ENCODE measurements at places on chromosomes 1 and 21.

- no peak overlapping the region for H3K27ac ChIP-seq
- no peak overlapping the region for H3K4me3 ChIP-seq
- no peak for DNase-seq
Observed at GRCh38 chr1:115837740-115838421, 3.0 kb downstream of the NHLH2 start.

DNA sequence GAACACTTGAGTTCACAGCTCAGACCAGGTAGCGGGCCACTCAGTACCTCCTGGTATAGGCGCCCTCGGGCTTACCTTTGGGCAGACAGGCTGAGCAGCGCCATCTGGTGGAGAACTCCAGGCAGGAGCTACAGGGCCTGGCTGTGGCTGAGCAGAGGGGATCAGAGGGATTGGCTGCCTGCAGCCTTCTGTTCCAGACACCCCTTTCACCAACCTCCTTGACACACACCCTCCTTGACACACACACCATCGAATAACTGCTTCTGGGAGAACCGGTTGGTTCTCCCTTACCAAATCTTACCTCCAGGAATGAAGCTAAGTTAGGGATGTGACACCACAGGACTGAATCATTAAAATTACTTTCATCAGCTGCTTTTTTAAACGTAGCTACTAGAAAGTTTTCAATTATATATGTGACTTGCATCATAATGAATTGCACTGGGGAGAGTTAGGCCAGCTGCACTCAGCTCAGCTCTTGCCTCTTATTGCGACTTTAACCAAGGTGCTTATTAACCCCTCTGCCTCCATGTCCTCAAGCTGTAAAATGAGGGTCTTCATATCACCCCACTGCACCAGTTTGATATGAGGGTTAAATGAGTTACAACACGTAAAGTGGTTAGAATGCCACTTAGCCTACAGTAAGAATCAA, 6.6 kb downstream of the LIN28A start:
- peak; percentile 85 for DNase-seq
- no peaks in the 10 kb centered on the region for H3K4me1 ChIP-seq
- H3K36me3 ChIP-seq = no peaks in the 10 kb centered on the region

DNA sequence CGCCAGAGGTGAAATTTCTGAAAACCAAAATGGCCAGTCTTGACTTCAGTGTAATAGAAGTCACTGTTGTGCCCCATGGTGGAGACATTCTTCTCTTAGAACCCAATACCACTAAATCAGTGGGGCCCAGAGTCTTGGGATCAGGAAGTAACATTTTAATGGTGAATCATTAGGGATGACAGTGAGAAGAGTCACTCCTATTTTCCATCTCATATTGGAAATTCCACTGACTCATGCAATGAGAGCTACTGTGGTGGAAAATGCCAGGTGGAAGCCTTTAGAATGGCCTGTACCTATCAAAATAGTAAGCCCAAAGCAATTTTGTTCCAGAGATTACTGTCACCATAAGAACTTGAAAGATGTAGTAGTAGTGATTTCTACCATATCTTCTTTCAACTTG, 20.6 kb upstream of the PPM1J start:
- no peaks in the 10 kb centered on the region for H3K4me1 ChIP-seq
- H3K27me3 ChIP-seq = peaks cover 31% of the 10 kb centered on the region
- no peak overlapping the region for H3K4me3 ChIP-seq
- no peaks in the 10 kb centered on the region for H3K36me3 ChIP-seq
- DNase-seq = no peak
- H3K27ac ChIP-seq = no peak overlapping the region

- no peak overlapping the region for H3K27ac ChIP-seq
- H3K4me1 ChIP-seq = peaks cover 12% of the 10 kb centered on the region
- no peak overlapping the region for H3K4me3 ChIP-seq
- H3K27me3 ChIP-seq = peaks cover 9% of the 10 kb centered on the region
Observed at GRCh38 chr1:36085686-36086526, 2.0 kb downstream of the TEKT2 start.

DNA sequence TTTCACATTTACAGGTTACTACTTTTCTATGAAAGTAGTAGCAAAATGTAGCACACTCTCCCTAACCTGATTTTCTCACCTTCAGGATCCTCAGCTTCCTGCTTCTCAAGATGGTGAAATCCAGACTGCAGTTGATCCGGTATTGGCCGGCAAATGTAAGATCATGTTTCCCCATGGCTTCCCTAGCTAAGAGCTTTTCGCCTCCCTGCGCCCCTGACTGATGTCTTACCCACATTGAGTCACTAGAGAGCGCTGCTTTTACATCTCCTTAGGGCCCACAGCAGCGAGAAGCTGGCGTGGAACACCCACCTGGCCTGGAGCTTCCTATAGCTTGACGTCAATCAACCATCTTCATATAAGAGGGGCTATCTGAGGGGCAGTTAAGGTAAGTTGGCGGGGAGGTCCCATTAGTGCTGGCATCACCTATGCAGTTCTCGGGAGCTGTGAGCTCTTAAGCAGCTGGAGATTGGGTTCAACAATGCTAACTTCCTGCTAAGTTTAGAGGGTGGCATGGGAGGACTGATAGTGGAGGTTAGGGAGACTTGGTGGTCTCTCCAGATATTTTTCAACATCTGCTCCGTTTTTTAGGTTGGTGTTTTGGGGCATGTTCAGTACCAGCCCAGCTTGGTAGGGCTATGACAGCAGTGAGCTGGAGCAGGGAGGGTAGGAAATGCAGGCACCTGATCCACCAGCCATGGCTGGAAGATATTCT, 5.5 kb downstream of the PTPN7 start:
- H3K27me3 ChIP-seq = no peaks in the 10 kb centered on the region
- peaks cover 42% of the 10 kb centered on the region for H3K36me3 ChIP-seq
- H3K4me1 ChIP-seq = peaks cover 40% of the 10 kb centered on the region
- DNase-seq = no peak
- H3K27ac ChIP-seq = peak overlapping the region; percentile 56
- H3K4me3 ChIP-seq = peak overlapping the region; percentile 35

- peaks cover 35% of the 10 kb centered on the region for H3K27me3 ChIP-seq
- H3K4me1 ChIP-seq = no peaks in the 10 kb centered on the region
- H3K4me3 ChIP-seq = no peak overlapping the region
- no peak overlapping the region for H3K27ac ChIP-seq
Observed at GRCh38 chr1:46960250-46960649, 19.0 kb upstream of the CYP4A11 start.

DNA sequence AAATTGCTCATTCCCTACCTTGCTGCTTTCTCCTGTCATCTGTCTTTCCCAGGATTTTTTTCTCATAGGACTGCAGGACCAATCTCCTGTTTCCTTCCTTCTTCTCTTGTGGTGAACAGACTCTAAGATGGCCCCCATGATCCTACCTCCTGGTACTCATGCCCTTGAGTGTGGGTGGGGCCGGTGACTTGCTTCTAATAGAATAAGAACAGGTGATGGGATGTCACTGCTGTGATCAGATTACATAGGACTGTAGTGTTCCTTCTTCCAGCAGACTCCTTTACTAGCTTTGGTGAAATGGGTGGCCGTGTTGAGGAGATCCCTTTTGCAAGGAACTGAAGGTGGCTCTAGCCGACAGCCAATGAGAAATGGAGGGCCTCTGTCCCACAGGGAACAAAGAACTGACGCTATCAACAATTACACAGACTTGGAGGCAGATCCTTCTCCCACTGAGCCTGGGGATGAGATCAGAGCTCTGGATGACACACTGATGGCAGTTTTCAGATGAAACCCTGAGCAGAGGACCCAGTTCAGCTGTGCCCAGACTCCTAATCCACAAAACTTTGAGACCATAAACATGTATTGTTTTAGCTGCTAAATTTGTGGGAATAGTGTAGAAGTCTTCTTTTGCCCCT, 7.5 kb downstream of the GSTM3 start:
- DNase-seq = no peak
- H3K4me3 ChIP-seq = no peak overlapping the region
- H3K36me3 ChIP-seq = no peaks in the 10 kb centered on the region
- no peak overlapping the region for H3K27ac ChIP-seq

- DNase-seq = no peak
- peaks cover 10% of the 10 kb centered on the region for H3K27me3 ChIP-seq
- no peak overlapping the region for H3K27ac ChIP-seq
Observed at GRCh38 chr1:85228972-85229371, 28.2 kb upstream of the SYDE2 start.

DNA sequence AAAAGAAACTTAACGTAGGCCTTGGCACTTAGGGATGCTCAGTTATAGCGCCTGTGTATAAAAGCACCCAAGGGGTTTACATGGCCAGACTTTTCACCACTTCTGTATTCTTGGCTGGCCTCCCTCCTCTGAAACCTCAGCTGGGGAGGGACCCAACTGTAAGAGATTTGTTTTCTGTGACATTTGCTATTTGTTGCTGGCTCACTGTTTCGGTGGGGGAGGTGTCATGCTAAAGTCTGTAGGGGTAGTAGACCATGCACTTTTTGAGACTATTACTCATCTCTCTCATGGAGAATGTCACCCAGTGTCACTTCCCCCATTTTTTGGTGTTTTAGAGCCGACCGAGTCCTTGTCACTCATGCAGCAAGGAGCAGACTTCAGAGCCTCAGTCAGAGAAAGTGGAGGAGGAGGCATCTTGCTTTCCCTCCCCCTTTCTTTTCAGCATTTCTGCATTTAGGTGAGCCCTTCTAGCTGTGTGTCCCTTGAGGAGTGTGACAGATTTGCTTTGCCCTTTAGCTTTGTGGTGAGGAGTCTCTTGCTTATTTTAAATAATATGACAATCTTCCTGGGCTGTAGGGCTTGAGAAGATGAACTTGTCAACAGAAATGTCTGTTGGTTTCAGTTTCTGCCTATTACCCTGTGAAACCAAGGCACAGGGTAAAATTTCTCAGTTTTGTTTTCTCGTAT, 160.1 kb downstream of the FASLG start:
- H3K27ac ChIP-seq = peak overlapping the region; percentile 76
- H3K36me3 ChIP-seq = peaks cover 22% of the 10 kb centered on the region
- peaks cover 75% of the 10 kb centered on the region for H3K4me1 ChIP-seq
- no peaks in the 10 kb centered on the region for H3K27me3 ChIP-seq

DNA sequence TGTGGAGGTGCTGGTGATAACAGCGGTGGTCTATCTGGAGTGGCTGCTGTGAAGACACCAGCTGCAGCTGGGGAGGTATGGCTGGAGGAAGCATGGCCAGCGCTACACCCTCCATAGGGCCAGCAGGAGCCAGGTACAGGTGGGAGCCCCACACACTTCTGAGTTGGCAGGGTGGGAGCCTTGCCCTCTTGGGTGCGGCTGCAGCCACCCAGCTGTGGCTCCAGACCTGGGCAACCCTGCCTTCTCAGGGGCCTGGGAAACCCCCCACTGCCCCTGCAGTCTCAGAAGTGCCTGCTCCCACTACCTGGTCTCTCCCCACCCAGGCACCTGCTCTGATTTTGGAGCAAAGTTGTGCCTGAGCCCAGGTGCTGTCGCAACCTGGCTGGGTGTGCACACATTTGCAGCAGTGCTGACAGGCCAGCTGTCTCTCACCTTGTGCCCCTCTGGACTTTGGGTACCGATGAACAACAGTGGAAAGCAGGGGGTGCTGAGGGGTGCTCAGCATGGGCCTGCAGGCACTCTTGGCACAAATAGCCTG, 76.2 kb downstream of the DPYD start:
- H3K36me3 ChIP-seq = no peaks in the 10 kb centered on the region
- no peak overlapping the region for H3K4me3 ChIP-seq
- no peak for DNase-seq
- H3K27me3 ChIP-seq = no peaks in the 10 kb centered on the region
- H3K4me1 ChIP-seq = peaks cover 3% of the 10 kb centered on the region

GRCh38 chr1:3320246-3321152, 134.0 kb upstream of the ARHGEF16 start:
- DNase-seq = no peak
- no peak overlapping the region for H3K4me3 ChIP-seq
- H3K4me1 ChIP-seq = peaks cover 8% of the 10 kb centered on the region
- H3K36me3 ChIP-seq = peaks cover 11% of the 10 kb centered on the region
- peaks cover 6% of the 10 kb centered on the region for H3K27me3 ChIP-seq
